ENCODE measurements at places on chromosomes 2 and 18.

GRCh38 chr18:37393945-37394609 lies 171.5 kb downstream of the CELF4 start:
- peak; percentile 96 for DNase-seq

DNA sequence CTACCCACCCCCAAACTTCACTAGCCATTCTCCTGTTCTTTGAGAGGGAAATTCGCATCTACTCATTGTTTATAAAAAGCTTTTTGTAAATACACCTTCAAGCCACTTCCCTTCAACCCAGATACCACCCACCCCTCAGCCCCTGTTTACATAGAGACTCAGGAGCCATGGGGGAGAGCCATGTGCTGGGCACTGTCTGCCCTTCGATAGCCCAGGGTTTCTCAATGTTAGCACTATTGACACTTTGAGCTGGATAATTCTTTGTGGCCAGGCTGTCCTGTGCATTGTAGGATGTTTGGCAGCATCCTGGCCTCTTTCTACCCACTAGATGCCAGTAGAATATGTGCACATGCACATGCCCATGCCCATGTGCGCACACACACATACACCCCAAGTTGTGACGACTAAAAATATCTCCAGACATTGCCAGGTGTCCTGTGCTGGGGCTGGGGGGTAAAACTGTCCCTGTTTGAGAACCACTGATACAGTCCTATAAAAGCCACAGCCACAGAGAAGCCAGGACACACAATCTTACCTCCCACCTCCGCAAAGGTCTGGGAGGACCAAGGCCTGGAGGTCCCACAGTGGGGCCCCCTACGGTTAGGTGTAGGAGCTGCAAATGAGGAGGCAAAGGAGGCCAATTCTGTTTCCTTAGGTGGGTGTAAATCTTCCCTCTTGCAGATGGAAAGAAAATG lies 44.5 kb upstream of the ASPRV1 start:
- DNase-seq = no peak

DNA sequence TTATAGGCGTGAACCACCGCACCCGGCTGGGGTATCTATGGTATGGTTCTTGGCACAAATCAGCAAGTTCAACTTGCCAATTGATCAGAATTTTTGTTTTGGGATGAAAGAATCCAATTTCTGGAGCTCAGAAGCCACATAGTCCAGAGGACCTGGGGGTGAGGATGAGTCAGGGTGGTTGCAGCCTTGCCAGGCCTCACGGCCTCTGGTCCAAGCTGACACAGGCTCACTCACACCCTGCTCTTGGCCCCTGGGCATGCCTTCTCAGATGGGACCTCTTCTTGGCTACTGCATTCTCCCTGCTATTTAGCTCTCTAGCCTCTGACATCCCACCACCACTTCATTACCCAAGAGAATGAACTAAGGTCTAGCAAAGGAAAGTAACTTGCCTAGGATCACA lies 16.3 kb downstream of the CAPG start:
- DNase-seq = no peak

- DNase-seq = no peak
Measured at GRCh38 chr2:46284796-46285195, 12.4 kb upstream of the EPAS1 start.

DNA sequence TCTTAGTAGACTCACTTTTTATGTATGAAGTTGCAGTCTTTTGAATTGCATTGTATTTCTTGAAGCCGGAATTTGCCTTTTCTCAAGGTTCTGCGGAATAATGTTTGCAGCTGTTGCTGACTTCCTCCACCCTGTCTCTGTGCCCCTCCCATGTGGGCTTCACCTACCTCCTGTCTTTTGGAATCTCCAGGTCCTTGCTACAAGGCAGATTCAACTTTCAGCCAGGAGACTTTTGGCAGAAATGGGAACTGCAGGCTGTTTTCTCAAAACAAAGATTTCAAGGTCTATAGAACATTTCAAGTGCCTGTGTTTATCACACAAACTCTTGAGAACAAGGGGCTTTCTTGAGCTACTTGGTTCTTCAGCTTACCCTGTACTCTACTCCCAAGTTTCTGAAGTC lies 25.6 kb downstream of the ZNF236 start:
- DNase-seq = no peak

GRCh38 chr2:163756588-163756987 lies 20.8 kb upstream of the FIGN start:
- DNase-seq = no peak

- no peak for DNase-seq
Measured at GRCh38 chr2:240956171-240956934, 42.1 kb upstream of the SNED1 start.

GRCh38 chr2:3651691-3652648 lies 6.0 kb upstream of the ALLC start:
- DNase-seq = peak; percentile 97

DNA sequence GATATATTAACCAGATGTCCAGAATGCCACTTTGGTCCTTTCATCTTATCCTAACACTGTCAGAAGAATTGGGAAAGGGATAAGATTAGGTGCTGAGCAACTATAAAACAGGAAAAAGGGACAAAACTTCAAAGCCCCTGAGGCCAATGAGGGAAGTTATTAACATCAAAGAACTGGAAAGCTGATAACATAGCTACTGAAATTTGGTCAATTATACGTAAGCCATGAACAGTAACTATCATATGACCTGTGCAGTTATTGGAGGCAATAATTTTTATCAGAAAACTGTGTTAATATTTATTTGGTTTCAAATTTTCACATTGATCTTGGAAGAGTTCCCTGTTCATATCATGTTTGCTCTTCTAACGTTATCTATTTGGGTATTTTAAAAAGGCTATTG lies 2.6 kb upstream of the REG3A start:
- DNase-seq = no peak

DNA sequence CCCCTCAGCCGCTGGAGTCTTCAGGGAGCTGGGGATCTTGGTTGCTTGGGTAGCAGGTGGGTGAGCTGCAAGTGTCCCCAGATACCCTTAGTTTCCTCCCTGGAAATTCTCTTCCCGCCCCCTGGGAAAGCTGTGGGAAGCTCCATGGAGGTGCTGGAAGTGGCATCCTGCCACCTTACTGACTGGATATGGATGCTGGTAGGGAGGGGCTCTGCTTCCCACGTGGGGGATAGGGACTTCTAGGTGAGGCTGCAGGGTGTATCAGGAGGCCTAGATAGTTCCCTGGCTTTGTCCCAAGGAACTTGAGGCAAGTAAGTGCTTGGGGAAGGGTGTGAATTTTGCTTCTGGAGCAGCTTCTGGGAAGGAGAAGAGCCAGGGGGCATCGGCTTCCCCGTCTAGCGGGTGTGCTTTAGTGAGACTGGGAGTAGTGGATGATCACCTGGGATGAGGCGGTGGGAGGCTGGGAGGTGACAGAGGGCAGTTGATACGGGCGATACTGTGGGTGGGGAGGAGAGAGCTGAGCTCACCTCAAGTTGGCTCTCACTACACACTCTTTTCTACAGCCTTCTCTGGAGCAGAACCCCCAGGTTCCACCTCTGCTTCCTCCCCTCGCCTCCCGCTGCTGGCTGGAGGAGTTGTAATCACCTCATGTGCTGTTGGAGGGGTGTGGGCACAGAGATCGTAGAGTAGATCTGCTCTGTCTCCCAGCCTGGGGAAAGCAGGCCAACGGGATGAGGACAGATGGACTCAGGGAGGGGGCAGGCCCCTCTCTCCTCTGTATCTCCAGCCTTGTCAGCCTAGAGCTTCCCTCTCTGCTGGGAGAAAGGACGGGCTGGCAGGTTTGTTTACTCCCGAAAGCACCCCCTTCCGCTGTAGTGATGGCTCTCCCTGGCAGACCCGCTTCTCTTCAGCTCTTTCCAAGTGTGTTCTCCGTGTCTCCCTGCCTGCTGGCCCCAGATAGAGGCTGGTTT lies 19.8 kb downstream of the TET3 start:
- DNase-seq = no peak

DNA sequence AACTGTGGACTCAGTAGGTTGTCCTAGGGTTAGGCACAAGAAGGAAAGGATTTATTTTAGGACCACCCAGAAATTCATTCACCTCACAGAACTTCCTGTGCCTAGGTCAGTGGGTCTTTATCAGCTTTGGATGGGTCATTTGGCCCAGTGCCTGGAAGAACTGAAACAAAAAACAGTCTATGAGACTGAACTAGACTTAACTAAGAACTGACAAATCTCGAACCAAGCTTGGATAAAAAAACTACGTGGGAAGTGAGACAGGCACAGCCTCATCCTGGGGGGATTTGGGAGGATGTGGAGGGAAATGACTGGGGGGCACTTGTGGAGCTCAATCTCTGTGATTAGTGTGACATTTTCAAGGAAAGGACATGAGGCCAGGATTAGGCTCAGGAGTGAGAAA lies 2.3 kb upstream of the OST4 start:
- no peak for DNase-seq

DNA sequence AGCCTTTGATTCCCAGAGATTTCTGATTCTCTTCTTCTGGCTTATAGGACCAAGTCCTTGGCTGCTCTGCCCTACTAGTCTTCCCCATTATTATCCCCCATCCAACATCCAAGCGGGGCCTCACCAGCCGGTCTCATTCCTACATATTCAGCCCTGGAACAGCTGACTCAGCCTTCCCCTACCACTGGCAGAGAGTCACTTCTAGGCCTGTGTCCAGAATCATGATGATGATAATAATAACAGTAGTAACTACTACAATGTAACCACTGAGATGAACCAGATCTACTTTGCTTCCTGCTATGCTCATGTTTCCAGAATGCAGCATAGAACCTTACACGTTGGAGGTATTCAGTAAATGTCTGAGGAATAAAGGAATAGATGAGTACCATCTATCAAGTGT lies 295.2 kb downstream of the SRBD1 start:
- DNase-seq = no peak

DNA sequence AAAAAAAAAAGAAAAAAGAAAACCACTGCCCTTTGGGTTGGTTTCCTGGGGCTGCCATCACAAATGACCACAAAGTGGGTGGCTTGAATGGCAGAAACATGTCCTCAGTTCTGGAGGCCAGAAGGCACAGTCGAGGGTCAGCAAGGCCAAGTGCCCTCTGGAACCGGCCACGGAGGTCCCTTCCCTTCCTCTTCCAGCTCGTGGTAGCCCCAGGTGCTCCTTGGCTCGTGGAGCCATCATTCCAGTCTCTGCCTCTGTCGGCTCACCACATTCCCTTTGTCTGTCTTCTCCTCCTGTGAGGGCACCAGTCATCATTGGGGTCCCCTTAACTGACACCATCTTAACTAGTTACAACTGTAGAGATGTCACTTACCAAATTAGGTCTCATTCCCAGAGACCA lies 8.5 kb upstream of the NFATC1 start:
- no peak for DNase-seq

DNA sequence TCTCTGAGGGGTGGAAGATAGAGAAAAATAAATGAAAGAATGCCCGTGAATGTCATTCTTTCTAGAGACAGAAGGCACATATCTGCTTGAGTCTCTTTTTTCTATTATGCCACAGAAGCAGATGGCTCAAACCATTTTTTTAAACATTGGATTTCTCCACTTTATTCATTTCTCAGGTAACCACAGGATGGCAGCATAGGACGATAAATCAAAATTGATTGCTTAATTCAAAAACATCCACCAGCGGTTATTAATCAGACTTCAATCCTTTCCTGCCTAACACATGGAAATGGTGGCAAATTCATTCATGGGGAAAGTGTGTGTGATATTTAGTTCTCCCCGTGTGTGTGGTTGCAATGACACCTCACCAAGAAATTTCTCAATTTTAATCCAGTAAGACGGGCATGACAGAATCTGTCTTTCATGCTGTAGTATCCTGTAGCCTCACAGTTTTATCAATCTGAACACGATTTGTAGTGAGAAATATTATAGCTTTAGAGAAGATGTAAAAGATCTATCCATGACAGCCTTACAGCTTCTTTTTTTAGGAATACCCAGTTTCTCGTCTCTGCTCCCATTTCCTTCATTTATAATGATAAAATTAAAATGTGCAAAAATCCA lies 72.2 kb downstream of the DSC3 start:
- peak; percentile 56 for DNase-seq

DNA sequence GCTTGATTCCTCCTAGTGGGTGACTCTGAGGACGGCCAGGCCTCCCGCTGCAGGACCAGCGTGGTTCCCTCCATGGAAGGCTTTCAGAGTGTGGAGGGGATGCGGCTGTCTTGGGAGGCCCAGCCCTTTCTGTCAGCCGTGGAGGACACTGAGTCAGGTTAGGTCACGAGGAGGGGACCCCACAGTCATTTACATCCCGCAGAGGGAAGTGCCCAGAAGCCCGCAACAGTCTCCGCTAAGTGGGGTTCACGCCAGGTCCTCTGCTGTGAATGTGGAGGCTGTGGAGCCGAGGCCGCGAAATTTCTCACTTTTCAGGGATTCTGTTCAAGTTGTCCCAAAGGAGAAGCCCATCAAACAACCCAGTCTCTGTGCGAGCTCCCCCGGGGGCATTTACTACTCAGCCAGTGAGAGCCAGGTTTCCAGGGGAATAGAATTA lies 8.8 kb downstream of the ACKR3 start:
- no peak for DNase-seq

DNA sequence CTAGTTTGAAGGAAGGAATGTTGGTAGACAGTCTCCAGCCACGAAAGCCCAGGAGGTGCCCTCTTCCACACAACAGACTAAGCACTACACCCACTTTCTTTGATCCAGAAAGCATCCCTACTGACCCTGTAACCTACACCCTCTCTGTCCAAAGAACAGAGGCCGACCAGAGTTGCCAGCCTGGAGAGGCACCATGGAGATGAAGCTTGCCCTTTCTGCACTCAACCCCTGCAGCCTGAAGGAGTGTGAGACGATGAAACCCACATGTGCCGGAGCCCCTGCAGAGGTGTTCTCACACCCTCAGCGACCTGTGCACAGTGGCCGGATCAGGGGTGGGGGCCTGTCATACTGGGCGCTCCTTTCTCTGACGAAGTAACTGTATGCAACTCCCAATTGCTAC lies 136.3 kb downstream of the ZNF516 start:
- DNase-seq = no peak

- DNase-seq = no peak
Measured at GRCh38 chr2:65537651-65538385, 105.4 kb upstream of the SPRED2 start.

DNA sequence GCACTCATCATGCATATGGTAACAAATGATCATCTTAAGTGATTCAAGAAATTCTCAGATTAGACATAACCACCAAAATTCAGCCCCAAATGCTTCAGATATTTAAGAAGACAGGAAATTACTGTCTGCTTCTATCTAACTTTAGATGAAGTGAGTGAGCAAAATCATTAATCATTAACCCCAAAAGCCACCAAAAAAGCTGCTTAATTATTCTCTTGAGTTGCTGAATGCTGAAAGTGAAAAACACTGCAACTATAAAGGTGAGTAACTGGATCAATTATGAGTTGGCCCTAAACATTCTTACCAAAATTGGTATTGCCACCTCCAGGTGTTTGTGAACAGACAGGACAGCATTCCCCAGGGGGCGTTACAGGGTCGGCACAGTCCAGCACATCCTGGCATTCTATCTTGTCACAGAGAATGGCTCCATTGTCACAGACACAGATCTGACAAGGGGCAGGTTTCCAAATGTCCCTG lies 69.6 kb downstream of the COL5A2 start:
- DNase-seq = no peak

- DNase-seq = no peak
Measured at GRCh38 chr18:62937065-62937464, 221.7 kb downstream of the PHLPP1 start.

Data from COR-L47 (cell line).